ENCODE measurements at places on chromosomes 5 and 9.

DNA sequence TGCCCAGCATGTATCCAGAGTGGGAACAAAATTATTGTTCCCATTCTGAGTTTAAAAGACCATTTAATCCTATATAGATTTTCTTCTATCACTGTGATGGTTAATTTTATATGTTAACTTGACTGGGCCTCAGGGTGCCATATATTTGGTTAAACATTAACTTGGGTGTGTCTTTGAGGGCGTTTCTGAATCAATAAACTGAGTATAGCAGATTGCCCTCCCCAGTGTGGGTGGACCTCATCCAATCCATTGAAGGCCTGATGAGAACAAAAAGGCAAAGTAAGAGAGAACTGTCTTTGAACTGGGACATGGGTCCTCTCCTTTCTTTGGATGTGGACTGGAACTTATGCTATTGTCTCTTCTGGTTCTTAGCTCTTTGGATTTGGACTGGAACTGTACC is 17.3 kb downstream of the RIOK2 start:
- DNase-seq, result no peak

DNA sequence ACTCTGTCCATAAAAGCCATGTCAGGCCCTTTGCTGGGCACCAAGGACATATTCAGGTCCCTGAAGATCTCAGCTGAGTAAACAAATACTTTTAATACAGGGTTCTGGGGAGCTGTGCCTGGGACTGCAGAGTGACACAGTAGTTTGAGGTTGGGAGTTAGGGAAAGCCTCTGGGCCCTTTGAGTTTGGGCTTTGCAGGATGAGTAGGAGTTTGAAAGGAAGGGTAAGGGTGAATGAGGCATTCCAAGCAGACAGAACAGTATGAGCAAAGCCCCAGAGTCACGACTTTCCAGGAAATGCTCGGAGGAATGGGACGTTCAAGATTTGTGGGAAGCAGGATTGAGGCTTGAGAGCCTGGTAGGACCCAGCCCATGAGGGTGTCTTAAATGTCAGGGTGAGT is 13.3 kb downstream of the CRB2 start:
- DNase-seq, result no peak

DNA sequence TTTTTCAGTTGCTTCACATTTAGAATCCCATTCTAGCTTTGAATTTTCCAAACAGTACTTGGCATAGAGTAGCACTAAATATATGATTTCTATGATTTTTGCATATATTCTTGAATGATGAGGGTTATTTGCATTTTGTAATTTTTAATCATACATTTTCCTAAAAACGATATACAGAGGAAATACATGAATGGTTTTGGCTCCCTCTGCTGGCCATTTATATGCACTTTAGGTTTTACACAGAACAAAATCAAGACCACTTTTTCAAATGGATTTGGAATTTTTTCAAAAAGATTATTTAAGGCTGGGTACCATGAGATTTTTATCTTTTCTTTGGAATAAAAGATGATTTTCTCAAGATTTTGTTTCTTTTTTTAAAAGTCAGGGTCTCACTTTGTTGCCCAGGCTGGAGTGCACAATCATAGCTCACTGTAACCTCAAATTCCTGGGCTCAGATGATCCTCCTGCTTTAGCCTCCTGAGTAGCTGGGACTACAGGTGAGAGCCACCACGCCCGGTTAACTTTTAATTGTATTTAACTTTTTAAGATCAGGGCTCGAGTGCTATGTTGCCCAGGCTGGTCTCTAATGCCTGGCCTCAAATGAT is 16.7 kb upstream of the COMMD10 start:
- peak; percentile 50 for DNase-seq

DNA sequence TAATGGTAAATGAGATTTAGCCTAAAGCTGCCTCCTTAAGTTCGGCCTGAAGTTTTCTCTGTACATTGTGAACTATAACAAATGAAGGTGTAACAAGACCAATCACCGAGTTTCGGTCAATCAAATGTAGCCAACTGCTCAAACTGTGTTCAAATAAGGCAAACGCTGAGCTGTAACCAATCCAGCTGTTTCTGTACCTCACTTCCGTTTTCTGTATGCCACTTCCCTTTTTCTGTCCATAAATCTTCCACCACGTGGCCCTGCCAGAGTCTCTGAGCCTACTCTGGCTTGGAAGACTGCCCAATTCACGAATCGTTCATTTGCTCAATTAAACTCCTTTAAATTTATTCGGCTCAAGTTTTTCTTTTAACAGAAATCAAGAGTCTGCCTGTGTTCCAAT is 193.5 kb upstream of the KLF9 start:
- no peak for DNase-seq

- no peak for DNase-seq
These were observed 360.1 kb upstream of the RIOK2 start for GRCh38 chr5:97543166-97543565.

DNA sequence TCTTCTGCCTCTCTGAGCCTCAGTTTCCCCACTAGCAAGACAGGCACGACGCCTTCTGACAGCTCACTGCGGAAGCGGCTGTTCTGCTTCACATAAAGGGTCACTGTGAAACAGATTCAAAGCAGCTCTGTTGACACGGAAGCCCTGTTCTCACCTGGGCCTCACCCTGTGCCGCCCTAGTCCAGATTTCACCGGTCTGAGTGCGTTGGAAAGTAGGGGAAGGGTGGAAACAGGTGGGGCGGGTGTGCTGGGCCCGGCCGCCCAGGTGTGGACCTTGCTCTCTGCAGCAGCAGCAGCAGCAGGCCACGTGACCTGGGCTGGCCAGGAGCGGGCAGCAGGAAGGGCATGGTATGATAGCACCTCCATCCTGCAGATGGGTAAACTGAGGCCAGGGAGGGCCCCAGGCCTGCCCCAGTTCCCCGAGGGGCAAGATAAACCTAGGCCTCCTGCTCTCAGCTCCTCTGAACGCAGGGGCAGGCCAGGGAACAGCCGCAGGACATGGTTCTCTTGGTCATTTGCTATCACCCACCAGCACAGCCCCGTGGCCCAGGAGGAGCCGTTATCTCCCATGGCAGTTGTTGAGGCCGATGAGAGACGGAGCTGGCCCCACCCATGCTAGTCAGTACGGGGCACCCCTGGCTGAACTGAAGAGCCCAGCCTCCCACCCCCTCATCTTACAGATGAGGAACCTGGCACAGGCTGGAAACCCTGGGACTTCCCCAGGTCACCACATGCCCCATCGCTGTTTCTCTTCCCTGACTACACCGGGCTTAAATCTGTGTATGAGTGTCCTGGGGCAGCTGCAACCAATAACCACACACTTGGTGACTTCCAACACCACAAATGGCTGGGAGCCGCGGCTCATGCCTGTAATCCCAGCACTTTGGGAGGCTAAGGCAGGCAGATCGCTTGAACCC is 12.1 kb downstream of the PTGES2 start:
- no peak for DNase-seq

- DNase-seq, result peak; percentile 40
These were observed 746.1 kb upstream of the MEF2C start for GRCh38 chr5:89628876-89629635.

DNA sequence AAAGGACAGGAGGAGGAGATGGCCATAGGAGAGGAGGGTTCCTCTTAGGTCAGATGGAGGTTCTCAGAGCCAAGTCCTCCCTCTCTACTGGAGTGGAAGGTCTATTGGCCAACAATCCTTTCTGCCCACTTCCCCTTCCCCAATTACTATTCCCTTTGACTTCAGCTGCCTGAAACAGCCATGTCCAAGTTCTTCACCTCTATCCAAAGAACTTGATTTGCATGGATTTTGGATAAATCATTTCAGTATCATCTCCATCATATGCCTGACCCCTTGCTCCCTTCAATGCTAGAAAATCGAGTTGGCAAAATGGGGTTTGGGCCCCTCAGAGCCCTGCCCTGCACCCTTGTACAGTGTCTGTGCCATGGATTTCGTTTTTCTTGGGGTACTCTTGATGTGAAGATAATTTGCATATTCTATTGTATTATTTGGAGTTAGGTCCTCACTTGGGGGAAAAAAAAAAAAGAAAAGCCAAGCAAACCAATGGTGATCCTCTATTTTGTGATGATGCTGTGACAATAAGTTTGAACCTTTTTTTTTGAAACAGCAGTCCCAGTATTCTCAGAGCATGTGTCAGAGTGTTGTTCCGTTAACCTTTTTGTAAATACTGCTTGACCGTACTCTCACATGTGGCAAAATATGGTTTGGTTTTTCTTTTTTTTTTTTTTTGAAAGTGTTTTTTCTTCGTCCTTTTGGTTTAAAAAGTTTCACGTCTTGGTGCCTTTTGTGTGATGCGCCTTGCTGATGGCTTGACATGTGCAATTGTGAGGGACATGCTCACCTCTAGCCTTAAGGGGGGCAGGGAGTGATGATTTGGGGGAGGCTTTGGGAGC is 3.1 kb downstream of the EGR1 start:
- peak; percentile 28 for DNase-seq
